ENCODE measurements at places on chromosomes 16 and 17.

DNA sequence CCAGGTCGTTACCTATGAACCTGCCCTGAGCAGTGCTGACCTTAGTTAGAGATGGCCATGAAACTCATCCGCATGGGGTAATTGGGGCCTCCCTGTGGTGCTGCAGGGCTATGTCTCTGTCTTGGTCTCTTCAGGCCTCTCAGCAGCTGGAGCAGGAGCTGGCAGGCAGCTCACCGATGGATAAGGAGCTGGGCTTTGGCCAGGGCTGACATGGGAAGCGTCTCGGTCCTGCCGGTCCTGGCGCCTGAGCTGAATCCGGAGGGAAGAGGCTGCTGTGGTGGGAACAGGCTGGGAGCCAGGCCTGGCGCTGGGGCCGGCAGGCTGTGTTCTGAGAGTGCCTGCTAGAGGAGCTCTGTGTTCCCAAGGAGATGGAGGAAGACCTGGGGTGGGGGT lies 10.1 kb downstream of the IL32 start:
- DNase-seq, result no peak

DNA sequence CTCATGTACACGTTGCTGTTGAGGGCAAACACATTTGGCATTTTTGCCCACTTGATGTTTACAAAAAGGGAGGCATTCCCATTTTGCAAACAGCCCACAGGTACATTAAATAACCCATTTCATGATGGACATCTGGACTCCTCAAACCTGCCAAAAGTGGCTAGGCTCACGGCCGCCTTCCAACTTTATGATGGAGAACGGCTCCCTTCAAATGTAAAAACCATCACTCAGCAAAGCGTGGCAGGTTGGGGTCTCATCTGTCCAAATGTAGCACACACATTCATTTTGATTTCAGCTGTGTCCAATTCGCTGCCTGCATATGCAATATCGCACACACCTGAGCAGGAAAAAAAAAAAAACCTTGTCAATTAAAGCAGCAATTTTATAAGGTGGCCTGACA lies 417.8 kb downstream of the TMEM114 start:
- no peak for DNase-seq

DNA sequence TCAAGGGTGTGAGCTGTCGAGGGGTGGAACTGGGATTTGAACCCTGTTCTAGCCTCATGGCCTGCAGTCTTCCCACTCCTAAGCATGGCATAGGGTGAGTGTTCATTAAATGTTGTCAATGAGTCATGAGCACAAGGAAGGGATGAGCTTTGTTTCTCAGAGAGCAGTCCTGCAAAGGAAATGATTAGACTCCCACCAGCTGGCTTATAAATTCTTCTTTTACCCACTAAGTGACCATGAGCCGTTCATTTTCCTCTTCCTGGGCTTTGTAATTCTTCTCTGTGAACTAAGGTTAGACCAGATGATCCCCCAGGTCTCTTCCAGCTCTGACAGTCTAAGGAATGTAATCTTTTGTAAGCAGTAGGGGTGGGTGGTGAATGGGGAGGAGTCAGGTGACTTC lies 47.9 kb upstream of the HNF1B start:
- DNase-seq, result no peak

- DNase-seq, result no peak
These were observed 11.7 kb downstream of the RHBDL3 start for GRCh38 chr17:32277284-32277683.

- no peak for DNase-seq
These were observed 2.2 kb downstream of the TMEM132E start for GRCh38 chr17:34581446-34582184.

- no peak for DNase-seq
These were observed 21.4 kb downstream of the CARD14 start for GRCh38 chr17:80191192-80191591.

DNA sequence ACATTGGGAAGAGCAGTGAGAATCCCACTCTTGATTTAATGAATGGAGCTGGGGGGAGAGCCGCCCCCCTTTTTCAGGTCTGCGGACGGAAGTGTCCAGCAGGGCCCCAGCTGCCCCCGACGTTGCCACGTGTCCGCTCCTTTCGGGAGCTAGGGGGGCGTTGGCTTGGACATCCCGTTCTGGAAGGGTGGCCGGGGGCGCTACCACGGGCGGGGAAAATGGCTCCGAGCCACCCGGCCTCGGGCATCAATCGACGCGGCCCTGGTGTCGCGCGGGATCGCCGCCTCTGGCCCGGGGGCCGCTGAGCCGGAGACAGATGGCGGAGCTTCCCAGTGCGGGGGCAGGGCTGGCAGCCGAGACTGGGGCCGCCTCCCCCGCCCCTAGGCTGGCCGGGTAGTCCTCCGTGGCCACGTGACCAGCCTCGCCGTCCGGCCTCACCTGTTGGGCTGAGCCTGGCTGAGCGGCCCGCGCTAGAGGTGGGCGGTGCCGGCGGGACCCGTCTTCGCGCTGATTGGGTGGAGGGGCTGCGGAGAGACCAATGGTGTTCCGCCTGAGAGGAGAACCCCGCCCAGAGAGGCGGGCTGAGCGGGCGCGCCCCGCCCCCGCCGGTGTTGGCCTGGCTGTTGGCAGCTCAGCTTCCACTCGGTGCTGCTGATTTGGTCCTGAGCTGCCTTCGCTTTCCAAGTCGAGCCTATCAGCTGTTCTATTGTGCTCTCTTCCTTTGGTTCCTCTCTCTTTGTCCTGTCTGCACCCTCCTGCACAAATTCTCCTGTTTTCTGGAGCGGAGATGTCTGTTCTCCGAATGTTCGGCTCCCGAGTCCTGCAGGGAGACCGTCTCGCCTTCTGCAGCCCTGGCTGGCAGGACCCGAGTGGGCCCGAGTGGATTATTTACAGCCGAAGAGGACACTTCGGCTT lies 8.3 kb downstream of the HS3ST3B1 start:
- DNase-seq, result no peak

- peak; percentile 28 for DNase-seq
These were observed at the start of gene TEFM for GRCh38 chr17:30906101-30906911. TEFM (minus strand) TSS chr17:30906238; CDS start chr17:30906198, 40 bp downstream.

DNA sequence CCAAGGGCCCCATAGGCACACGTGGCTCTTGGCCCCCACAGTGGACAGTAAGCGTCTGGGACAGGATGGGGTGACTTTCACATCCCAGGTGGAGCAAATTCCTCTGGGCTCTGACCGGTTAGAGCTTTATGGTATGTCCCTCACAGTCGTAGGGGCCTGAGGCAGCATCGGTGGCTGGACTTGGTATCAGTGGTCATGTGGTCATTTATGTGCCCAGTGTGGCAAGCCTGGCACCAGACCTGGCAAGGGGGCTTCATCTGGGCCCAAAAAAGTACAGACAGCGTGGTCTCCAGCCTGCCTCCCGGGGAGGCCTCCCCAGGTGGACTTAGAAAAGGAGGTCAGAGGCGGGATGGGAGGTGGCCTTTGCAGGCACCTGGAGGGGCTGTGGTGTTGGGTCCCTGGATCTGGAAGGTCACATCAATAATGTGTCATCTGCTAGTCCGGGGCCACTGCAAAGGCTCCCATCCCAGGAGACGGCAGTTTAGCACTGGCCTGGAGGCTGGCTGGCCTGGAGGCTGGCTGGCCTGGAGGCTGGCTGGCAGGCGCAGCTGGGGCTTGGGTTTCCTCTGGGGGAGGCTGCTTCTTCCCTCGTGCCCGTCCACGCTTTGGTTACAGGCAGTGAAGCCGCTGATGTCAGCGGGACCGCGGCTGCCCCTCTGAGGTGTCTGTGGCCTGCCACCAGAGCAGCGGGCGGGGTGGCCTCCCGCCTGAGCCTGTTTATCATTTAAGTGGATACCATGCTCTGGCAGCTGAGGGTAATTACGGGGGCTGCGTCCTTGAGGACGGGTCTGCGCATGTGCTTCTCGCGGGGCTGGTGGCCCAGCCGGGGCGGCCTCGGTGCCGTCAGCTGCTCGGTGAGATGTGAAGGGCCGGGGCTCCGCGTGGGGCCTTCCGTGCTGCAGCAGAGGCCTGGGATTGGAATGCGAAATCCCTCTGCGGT lies 20.7 kb upstream of the CBX4 start:
- DNase-seq, result no peak
